ENCODE measurements at places on chromosomes 11 and 22. TPM values are rescaled to one million over a fixed set of nuclear protein-coding genes. Genes with fewer than 3 reads are reported as not detected.

DNA sequence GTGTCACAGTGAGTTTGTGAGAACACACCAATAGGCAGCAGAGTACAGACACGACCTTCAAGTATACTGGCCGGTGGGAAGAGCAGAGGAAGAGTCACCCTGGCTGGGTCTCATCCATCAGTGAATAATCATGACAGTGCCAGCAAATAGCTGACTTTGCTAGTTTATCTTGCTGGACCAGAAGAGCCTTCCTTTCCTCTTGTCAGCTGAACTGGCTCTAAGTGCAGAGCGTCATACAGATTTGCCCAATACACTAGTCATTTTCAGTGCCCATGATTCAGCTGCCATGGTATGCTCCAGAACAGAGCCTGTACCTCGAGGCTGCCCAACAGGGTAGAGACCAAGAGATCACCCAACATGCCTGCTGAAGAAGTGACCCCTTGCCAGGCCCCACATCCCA lies 82.9 kb upstream of the TBCEL start:
- no peak for ATAC-seq

GRCh38 chr22:47292546-47293320 lies 530.3 kb downstream of the TBC1D22A start:
- ATAC-seq: no peak

DNA sequence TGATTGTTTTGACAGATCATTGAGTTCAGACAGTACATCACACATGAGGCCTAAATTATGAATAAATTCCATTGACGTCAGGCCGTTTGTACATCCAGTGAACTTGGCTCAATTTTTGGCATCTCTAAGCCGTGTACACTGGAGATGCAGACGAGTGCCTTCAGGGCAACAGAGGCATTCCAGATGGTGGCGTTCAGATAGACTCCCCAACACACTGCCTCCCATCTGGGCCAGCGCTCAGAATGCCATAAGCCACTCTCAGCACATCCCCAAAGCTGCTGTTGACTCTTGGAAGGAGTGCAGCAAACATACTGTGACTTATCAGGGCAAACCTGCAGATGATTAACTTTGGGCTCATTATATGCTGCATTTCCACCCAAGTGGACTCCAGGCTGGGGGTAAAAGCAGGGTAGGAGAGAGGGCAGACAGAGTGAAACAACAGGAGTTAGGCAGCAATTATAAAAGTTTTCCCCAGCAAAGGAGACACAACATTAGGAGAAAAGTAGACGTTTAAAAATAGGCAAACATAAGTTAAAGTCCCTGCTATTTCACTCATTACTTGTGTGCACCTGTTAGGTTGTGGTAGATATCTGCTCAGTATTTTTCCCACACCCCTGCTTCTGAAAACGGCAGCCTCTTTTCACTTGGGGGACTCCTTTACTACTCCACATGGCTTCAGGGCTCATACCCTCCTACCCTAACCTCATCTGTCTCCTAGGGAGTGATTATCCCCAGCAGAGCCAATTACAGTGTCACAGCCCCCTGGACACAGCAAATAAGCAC lies 60.2 kb upstream of the PDE3B start:
- no peak for ATAC-seq

DNA sequence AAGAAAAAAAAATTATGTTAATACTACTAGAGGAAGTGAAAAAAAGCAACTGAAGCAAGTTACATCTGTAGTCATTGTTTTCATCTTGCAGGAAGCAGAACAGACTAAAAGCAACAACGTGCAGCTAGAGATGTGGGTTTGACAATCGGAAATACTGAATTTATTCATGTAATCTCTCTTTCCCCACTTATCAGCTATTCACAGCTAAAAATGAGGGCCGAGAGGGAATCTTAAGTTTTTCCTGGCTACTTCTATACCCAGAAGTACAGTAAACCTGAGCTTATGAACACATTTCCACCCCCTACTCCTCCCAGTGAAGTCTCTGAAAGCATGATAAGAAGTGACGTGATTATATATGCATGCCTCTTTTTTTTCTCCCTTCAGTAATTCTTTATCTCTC lies 116.5 kb downstream of the SPON1 start:
- ATAC-seq: peak; percentile 43

DNA sequence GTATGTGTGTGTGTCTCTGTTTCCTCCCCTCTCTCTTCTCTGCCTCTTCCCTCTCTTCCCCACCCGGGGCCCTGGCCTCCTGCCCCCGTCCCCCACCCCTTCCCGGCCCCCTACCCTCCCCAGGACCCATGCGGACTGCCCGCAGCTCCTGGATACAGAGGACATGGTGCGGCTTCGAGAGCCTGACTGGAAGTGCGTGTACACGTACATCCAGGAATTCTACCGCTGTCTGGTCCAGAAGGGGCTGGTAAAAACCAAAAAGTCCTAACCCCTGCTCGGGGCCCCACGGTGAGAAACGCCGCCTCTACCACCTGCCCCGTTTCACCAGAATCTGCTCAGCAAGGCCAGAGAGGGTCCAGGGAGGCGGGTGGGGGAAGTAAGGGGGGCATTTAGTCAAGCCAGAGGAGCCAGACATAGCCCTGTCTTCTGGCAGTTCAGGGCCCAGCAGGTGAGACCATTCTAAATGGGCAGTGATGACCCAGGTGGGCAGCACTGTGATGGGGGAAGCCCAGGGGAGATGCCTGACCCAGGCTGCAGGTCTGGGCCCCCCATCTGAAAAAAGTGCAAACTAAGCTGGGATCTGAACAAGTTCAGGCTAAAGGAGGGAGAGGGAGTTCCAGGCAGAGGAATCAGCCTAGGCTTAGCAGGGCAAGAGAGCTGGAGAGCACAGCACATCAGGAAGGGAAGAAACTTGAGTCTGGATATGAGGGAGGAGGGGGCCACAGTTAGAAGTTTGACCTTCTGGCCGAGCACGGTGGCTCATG lies 6.4 kb downstream of the SELENOM start:
- no peak for ATAC-seq

- ATAC-seq: peak; percentile 65
These were observed 8.2 kb downstream of the PTH start for GRCh38 chr11:13487661-13488030.

DNA sequence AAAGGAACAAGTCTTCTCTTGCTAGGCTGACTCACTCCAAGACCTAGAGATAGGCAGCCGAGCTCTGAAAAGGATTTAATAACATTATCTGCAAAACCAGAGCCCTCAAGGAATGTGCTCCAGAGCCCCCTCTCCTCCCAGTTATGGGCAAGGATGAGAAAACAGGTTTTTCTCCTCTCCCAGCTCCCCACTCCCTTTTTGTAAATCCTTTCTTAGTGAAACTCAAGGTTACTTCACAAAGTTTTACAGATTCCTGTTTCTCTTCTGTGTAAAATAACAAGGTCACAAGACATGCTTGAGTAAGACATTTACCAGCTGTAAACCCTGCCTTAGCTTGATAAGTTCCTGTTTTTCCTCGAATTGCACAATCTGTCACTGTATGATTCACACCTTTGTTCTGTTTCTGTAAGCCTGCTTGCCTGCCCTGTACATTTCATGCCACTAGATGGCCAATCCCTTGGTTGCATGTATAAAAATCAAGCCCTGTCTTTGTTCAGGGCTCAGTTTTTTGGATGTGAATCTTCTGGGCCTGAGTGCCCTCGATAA lies 489.4 kb downstream of the KCNA4 start:
- no peak for ATAC-seq

Gene APOA4
- not detected for total RNA-seq

Gene DLAT
- 49.1 TPM for total RNA-seq

Gene CASP1
- total RNA-seq: 59.9 TPM

Gene DDTL
- 2.8 TPM for total RNA-seq
